ENCODE measurements at places on chromosomes 7 and 10. TPM values are rescaled to one million over a fixed set of nuclear protein-coding genes. Genes with fewer than 3 reads are reported as not detected.

The CALD1 gene
- total RNA-seq = 2.0 TPM

The WBP1L gene
- 26.5 TPM for total RNA-seq

The CCDC172 gene
- total RNA-seq = not detected

The AKR1C1 gene
- total RNA-seq = 4.1 TPM

The NMT2 gene
- total RNA-seq = 29.5 TPM

The MYOF gene
- total RNA-seq = 1.5 TPM

The AS3MT gene
- not detected for total RNA-seq

The ZP3 gene
- 6.2 TPM for total RNA-seq

The TMEM270 gene
- total RNA-seq = not detected

The GPR26 gene
- total RNA-seq = not detected

DNA sequence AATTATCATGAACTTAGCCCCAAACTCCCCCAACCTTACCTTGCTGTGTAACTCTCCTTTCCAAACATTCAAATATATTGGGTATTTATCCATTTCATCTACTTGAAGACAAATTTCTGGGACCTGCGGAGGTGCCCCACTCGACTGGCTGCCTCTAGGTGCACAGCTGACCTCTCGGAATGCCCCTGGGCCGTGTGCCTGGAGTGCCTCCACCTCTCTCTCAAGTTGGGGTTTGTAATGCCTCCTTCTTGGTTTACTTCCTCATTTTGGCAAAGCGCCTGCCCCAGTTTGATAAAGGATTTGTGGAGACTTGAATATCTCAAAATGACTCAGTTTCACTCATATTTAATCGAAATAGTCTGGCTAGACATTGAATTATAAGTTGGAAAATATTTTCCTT lies 16.6 kb downstream of the ZNF777 start:
- DNase-seq = no peak

- DNase-seq = no peak
These were observed 54.4 kb downstream of the MGMT start for GRCh38 chr10:129521161-129522025.

DNA sequence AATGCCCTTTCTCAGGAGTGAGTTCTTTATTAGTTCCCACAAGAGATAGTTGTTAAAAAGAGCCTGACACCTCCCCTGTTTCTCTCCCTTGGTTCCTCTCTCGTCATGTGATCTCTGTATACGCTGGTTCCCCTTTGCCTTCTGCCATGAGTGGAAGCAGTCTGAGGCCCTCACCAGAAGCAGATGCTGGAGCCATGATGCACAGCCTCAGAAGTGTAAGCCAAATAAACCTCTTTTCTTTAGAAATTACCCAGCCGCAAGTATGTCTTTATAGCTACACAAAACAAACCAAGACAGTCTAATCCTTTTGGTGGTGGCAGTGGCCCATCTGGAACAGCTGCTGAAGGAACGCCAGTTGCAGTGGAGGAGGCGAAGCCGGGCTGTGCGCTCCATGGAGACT lies 9.3 kb downstream of the DNAJB9 start:
- no peak for DNase-seq

DNA sequence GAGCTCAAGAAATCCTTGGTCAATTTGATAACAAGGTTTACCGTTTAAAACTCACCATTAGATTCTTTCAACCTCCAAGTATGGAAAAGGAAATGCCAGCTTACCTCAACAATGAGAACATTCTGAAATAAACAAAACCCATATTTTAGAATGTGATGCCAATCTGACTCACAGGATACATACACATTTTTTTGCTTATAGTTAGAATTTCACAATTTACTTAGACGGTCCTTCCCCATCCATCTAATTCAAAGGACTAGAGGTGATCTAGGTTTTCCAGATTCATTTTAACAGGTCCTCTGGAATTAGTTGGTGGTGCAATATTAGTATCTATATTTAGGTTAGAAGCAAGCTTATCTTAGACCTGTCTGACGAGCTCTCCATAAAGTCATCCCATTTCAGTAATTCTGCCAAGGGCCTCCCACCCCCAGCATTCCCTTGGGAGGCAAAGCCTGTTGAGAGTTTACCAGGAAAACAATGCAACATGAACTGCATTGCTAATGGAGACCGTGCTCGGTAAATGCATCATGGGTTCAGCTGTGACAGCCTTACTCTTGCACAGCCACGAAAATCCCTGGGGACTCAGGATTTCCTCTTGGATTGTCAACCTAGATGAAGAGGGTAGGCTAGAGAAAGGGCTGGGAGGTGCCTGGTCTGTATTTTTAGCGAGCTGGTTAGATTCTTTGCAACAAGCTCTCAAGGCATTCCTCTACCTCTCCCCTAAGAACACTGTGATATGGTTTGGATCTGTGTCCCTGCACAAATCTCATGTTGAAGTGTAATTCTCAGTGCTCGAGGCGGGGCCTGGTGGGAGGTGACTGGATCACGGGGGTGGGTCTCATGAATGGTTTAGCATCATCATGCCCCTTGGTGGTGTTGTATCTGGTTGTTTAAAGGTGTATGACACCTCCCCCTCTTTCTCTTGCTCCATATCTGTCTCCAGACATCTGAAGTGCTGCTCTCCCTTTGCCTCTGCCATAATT lies 93.8 kb downstream of the PRTFDC1 start:
- no peak for DNase-seq

- no peak for DNase-seq
These were observed 965.5 kb downstream of the GRID1 start for GRCh38 chr10:85400981-85401695.

GRCh38 chr10:88113657-88114272 lies 250.3 kb downstream of the PTEN start:
- DNase-seq = no peak

DNA sequence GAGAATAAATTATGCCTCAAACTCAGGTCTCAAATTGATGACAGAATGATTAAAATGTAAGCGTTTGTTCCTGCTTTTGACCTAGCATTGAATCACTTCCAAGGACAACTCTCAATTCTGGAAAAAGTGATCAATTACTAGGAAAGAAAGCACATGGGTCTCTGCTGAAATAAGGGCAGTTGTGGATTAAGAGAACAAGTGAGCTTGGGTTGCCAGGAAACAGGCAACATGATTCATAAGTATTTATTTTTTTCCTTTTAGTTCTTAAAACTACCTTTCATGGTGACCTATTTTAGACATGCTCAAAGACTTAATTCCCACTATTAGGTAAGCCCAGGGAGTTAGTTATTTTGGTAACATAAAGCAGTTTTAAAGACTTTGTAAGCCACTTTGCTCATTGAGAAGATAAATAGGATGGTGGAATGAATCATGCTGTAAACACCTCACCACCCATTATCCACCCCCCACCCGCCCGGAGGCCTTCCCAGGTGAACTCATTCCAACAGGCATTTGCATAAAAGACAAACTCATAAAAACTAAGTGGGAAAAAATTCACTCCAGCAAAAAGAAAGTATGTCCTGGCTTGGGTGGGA lies 728.3 kb downstream of the SORCS1 start:
- DNase-seq = no peak

DNA sequence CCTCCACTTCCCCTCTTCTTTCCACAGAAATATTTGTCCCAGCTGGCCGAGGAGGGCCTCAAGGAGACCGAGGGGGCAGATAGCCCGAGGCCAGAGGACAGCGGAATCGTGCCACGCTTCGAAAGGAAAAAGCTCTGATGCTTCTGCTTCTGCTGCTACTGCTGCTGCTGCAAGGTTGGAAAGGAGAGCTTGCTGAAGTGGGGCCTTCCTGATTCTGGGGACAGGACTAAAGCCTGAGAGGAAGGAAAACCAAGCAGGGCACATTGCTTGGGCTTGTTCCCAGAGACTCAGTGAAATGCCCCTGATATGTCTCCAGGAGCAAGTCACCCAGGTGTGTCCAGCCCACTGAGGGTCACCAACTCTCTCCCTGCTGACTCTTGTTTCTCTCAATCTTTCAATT lies 35.9 kb upstream of the PDCD4 start:
- DNase-seq = no peak

DNA sequence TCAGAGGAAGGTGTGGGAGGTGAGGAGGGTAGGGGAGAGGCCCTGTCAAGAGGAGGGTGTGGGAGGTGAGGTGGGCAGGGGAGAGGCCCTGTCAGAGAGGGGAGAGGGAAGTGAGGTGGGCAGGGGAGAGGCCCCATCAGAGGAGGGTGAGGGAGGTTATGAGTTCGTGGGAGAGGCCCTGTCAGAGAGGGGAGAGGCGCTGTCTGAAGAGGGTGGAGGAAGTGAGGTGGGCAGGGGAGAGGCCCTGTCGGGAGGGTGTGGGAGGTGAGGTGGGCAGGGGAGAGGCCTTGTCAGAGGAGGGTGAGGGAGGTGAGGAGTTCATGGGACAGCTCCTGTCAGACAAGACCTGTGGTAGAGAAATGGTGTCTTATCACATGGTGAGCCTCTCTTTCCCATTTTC lies 74.4 kb downstream of the INPP5A start:
- no peak for DNase-seq

DNA sequence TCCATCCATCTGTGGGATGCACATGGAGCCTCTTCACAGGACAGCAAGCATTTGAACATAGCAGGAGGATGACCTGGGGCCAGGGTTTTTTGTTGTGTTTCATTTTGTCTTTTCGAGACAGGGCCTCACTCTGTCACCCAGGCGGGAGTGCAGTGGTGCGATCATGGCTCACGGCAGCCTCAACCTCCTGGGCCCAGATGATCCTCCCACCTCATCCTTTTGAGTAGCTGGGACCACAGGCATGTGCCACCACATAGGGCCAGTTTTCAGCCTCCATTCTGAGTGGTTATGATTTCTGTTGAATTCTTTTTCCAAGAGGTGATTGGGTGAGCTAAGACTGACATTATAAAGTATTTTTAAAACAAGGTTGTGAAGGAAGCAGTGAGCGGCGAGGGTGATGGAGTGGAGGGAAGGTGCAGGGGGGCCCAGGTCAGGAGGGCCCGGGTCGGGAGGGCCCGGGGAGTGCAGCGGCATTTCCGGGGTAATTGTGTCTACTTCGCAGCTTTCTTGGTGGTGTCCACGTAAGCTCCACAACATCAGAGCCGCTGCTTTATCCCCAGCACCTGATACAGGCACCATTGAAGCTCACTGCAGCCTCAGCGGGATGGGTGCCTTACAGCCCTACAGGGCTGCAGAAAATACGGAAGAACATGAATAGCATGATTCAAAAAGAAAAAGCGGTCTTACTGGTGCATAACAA lies 12.0 kb upstream of the LARP4B start:
- DNase-seq = no peak

- DNase-seq = no peak
These were observed 33.4 kb downstream of the INPP5A start for GRCh38 chr10:132570771-132571649.

DNA sequence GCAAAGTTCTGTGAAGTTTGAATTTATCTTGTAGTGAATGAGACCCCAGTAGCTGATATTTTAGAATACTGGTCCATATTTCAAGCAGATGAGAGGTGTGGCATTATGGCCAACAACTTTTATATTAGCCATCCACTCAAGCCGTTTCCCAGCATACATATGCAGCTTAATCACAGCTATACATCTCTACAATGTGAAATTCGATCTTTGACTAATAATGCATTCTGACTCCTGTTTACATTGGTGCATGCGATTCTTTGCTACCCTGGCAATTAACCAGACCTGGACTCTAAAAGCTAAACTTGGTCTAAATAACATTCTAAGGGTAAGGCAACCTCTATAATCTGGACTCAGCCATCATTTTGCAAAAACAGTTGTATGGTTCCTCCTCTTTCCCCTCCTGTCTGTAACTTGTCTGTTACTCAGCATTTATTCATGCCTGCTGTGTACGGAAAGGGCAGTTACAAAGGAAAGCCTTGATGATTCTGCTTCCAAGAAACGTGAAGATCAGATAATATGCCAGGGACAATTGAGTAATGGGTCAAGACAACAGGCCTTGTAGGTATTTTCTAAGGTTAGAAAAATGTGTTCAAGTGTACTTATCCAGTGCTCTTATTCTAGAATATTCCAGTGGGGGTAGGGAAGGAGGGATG lies 50.6 kb downstream of the PNLIPRP2 start:
- DNase-seq = no peak

DNA sequence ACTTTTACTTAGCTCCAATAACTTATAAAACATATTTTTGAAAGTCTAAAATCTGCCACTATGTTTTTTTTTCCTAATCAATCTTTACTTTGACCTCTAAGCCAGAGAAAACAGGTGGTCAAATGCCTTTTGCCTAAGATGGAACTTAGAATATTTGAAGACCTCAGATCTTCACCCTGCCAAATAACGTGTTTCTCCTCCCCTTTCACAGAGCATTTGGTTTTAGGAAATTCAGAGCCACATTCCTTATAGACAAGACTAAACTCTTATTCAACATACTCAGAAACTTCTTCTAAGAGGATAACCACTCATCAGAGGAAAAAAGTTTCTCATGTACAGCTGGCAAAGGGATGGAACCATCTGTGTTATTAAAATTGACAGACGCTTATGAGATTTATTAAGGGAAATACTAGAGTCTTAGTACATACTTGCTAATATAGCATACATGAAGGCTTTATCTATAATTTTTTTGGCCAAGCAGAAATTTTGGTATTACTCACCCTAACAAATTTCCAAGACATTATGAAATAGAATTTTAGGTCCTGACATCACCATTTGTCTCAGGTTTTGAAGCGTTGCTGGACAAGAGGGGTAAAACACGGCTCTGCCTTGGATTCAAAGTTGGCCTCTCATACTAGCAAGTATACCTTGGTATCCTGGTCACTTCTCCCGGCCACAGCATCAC lies 2.6 kb upstream of the EGFR start:
- no peak for DNase-seq

GRCh38 chr7:151079199-151079910 lies 1.3 kb downstream of the FASTK start:
- DNase-seq = no peak

Measured in naive thymus-derived CD4-positive, alpha-beta T cell (primary cell).